Fibroblast of skin of back (primary cell): ENCODE measurements at places on chromosomes 12 and 14.

DNA sequence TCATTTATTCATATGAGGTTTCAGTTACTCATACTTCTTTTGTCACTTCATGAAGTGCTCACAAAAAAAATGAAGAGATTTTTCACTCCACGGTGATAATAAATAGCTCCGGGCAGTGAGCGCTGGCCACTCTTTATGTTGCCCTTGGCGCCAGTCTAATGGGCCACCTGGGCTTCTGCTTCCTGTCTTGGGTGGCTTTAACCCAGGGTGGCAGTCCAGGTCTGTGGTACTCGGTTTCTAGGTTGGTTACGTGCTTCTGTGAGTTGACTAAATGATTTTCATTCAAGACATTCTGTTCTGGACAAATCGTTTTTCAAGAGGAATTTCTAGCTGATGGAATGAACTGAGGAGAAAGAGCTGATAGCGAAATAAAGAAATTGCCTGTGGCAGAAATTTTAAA, 34.6 kb upstream of the NID2 start:
- DNase-seq = no peak

DNA sequence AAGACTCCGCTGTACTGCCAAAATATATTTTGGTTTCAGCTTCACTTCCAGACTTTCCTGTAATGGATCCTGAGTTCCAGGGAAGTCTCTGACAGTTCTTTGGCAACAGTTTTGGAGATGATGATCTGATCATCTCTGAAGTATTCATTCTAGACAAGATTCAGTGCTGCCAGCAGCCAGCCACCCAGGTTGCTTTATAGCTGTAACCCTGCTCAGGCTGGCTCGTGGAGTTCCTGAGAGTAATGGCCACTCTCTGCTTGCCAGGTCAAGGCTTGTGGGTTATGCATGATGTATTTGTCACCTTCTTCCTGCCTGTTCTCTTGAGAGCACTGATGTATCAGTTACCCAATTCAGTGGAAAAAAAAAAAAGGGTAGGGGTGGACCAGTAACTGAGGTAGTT, 124.3 kb downstream of the PPHLN1 start:
- no peak for DNase-seq

GRCh38 chr14:44756554-44756953, 205.2 kb downstream of the KLHL28 start:
- no peak for DNase-seq

DNA sequence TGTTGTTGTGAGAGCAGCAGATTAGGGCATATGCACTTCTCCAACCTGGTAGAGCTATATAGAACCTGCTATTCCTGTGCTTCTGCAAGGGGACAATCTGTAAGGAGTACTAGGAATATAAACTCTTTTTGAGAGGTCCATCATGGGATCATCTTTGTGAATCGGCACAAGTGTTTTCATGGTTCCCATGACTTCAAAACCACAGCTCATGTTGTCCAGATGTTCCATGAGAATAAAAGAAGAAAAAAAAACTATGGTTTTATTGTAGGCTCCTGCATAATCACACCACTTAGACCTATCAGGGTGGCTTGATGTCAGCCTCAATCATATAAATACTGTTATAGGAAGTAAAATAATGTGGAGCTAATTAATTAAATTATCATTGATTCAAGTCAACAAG, 311.4 kb upstream of the ATP2B1 start:
- no peak for DNase-seq

DNA sequence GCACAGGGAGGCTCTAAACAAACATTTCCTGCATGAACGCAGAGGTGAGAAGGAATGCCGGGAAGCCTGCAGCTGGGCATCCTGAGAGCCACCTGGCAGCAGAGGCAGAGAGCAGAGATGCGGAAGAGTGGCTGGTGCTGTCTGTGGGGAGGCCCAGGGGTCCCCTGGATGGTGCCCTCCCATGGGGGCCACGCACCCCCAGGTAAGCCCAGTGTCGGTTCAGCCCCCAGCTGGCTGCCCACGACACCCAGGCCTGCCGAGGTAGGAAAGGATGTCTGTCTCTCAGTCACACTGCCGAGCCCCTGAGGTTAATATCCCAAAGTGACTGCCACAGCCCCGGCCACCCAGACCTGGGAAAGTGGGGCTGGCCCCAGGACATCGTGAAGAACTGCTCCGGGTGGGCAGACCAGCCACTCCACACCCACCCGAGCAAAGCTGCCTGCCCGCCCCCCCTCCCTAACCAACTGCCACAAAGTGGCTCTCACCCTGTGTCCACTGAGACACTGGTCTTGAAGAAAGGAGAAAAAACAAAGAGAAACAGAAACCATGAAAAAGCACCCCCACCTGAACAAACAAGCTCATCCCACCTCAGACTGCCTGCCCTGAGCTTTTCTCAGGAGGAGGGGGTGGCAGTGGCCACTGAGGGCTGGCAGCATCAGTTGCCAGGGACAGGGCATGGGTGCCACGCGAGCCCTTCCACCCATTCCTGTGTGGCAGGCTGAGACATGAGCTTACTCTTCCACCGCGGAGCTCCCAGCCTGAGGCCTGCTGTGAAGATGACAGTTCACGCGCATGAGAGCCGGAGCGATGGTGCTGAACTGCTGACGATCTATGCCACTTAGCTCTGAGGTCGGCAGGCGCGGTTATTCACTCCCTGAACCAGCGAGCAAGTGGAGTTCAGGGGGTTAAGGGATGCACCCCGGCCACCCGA, 40.8 kb downstream of the CCDC88C start:
- DNase-seq = no peak

GRCh38 chr14:104307627-104308401, 169.4 kb downstream of the KIF26A start:
- DNase-seq = no peak

DNA sequence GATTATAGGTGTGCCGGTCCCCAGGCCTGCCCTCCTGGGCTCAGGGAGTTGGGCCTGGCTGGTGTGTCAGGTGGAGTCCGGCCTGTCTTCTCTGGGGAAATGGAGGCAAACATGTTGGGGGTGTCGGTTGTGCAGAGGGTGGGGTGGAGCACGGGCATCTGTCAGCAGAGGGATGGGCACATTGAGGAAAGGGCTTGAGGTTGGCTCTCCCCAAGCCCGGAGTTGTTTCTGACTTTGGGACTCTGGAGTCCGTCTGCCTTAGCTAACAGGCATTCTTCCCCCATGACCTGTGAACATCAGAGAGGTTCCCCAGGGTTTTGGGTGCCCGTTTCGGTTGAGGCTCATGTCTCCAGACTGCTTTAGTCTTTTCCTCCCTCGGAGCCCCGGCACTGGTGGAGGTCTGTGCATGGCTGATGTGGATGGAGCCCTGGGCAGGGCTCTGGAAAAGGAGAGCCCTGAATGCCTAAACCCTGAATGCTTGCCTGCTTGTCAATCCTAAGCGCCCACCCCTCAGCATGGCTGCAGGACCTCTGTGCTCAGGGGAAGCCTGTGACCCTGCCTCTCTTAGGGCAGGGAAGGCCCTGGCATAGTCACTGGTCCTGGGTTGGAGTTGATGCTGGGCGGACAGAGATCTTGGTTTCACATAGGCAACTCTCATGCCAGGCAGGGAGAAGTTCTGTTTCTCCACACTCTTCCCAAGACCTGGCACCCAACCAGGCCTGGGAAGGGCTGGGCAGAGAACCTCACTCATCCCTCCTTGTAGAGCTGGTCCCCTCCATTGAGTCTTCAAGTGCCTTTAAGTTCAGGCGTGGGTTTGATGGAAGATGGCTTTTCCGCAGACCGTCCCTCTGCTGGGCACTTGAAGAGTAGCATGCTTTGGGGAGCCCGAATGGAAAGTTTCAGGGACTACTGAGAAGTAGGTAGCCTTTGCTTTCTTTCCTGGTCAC, 12.9 kb downstream of the NYNRIN start:
- DNase-seq = peak; percentile 61

DNA sequence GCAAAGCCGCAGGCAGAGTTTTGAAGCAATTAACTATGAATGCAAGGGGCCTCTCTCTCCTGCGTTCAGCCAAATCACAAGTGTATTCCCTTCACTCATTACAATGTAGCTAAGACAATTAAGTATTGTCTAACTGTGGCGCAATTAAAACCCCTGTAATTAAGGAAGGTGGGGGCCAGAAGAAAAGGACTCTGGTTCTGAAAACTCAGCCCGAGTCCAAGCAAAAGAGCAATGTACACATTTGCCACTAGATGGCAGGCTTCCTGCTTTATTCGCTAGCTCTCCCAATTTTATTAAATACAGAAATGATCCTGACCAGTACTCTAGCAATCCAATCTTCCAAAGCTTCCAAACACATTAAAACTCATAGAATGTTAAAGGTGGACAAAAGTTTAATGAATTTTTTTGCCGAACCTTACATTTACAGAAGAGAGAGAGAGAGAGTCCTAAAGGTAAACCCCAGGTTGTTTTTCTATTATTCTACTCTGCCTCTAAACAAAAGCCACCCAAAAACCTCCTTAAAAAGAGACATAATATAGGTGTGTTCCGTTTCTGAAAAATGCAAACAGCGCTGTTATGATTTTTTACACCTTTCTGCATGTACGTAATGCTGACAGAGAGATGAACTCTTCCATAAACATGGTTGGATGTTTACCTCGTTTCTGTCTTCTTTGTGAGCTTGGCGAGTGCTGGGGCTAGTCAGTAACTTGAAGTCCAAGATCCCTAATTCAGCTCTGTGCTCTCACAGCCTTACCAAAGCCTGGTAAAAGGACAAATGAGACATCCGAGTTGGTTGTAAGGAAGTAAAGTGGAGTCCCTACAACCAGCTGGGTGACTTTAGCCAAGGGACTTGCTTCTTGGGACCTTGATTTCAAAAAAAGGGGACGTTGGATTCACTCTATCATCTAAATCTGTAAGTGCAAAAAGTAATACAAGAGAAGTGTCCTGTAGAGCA, 50.9 kb upstream of the VASH1 start:
- DNase-seq = peak; percentile 43
